NCI-H460 (cell line): ENCODE measurements at places on chromosomes 1 and 21. TPM values are rescaled to one million over a fixed set of nuclear protein-coding genes. Genes with fewer than 3 reads are reported as not detected.

DNA sequence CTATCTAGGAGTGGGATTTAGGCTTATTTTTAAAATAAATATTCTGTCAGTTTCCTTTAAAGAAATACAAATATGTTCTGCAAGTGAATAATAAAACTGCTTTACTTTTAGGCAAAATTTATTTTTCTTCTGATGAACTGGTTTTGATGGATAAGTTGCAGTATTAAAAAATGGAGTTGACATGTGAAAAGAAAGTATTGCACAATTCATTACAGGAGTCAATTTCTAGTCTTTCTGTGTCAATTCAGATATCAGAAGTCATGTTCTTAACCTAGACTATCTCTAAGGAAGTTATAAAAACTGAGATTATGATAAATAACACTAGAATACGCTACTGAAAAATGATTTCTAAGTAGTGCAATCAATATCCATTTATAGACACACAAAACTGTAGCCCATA lies 270.2 kb upstream of the TMPRSS15 start:
- DNase-seq, result no peak

DNA sequence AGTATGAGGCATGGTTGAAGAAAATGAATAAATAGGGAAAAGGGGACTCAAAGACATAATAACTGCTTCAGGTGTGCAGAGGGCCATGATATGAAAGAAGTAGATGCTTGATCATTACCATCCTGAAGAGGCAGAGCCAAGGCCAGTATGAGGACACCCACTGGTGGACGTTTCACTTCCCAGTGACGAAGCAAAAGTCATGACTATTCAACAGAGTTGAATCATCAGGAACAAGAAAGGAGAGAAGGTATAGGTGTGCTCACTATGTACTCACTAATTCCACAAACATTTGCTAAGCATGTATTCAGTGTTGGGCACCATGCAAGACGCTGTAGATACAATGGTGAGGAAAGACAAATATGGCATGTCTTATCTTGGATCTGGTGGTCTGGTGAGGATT lies 319.2 kb upstream of the RUNX1 start:
- DNase-seq, result no peak

GRCh38 chr1:56578138-56578962 lies 1.0 kb downstream of the PLPP3 start:
- DNase-seq, result peak; percentile 15

DSCAM gene
- total RNA-seq, result not detected in 2 replicates

FAM229A gene
- 3.6 and 5.0 TPM in 2 replicates for total RNA-seq

EPHA8 gene
- 1.1 and 1.3 TPM in 2 replicates for total RNA-seq
